Neural crest cell (in vitro differentiated cells): ENCODE measurements at places on chromosomes 13 and 19. TPM values are rescaled to one million over a fixed set of nuclear protein-coding genes. Genes with fewer than 3 reads are reported as not detected.

- H3K4me1 ChIP-seq, result peaks cover 7% of the 10 kb centered on the region
- no peak overlapping the region for H3K27ac ChIP-seq
- no peak overlapping the region for H3K4me3 ChIP-seq
- peaks cover 4% of the 10 kb centered on the region for H3K27me3 ChIP-seq
- no peaks in the 10 kb centered on the region for H3K36me3 ChIP-seq
Observed at GRCh38 chr13:59477011-59477410, 686.7 kb downstream of the DIAPH3 start.

GRCh38 chr19:46368116-46368515, 21.2 kb downstream of the PPP5C start:
- peaks cover 4% of the 10 kb centered on the region for H3K36me3 ChIP-seq
- H3K27me3 ChIP-seq, result no peaks in the 10 kb centered on the region
- DNase-seq, result no peak
- H3K4me3 ChIP-seq, result no peak overlapping the region
- no peak overlapping the region for H3K27ac ChIP-seq
- H3K4me1 ChIP-seq, result peaks cover 14% of the 10 kb centered on the region

GAPDHS gene
- not detected in 2 replicates for total RNA-seq

GRCh38 chr13:21176982-21177284, 475 bp downstream of the MRPL57 start:
- H3K4me1 ChIP-seq, result peaks cover 19% of the 10 kb centered on the region
- H3K27me3 ChIP-seq, result no peaks in the 10 kb centered on the region
- H3K27ac ChIP-seq, result peak overlapping the region; percentile 98
- peaks cover 13% of the 10 kb centered on the region for H3K36me3 ChIP-seq

RDH13 gene
- 19.9 and 20.4 TPM in 2 replicates for total RNA-seq

- no peak for DNase-seq
- H3K27ac ChIP-seq, result no peak overlapping the region
- H3K4me3 ChIP-seq, result no peak overlapping the region
- H3K4me1 ChIP-seq, result peaks cover 16% of the 10 kb centered on the region
- H3K36me3 ChIP-seq, result peaks cover 5% of the 10 kb centered on the region
- peaks cover 19% of the 10 kb centered on the region for H3K27me3 ChIP-seq
Observed at GRCh38 chr13:50847501-50847900, 4.0 kb upstream of the DLEU7 start.

DNA sequence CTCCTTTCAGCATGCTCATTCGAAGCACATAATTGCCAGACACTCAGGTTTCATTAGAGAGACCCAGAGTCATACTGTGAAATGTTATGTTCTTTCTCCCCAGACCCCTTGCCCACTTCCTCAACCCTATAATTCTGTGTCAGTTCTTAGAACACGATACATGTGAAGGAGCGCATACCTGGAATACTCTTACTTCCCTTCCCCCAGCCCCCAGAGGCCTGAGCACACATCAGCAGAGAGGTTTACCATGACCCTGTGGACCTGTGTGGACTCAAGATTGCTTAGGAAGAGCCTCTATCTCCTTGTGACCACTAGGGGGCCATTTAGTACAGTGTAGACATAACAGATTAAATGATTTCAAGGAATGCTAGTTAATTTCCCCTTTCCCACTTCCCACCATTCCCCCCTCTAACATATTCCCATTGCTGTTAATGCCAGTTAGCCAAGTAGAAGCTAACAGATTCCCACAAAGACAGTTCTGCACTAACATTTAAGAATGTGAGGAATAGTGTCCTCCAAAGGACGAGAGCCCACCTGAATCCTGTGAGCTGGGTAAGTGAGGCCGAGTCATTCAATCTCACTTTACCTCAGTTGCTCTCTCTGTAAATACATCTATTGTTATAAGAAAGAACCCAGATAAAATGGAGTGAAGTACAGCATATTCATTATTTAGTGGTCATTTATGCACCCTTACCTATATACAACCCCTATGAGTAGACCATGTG, 154.2 kb upstream of the MAB21L1 start:
- H3K4me1 ChIP-seq, result no peaks in the 10 kb centered on the region
- H3K27me3 ChIP-seq, result no peaks in the 10 kb centered on the region
- H3K4me3 ChIP-seq, result no peak overlapping the region
- H3K27ac ChIP-seq, result no peak overlapping the region

GRCh38 chr19:47020992-47021496, 1.4 kb downstream of the NPAS1 start:
- no peaks in the 10 kb centered on the region for H3K36me3 ChIP-seq
- no peak for DNase-seq
- H3K4me3 ChIP-seq, result peak overlapping the region; percentile 67
- no peak overlapping the region for H3K27ac ChIP-seq
- H3K4me1 ChIP-seq, result peaks cover 9% of the 10 kb centered on the region
- H3K27me3 ChIP-seq, result peaks cover 81% of the 10 kb centered on the region

GRCh38 chr13:101309014-101309619, 107.2 kb downstream of the NALCN start:
- H3K36me3 ChIP-seq, result no peaks in the 10 kb centered on the region
- H3K4me1 ChIP-seq, result no peaks in the 10 kb centered on the region
- no peaks in the 10 kb centered on the region for H3K27me3 ChIP-seq
- H3K27ac ChIP-seq, result no peak overlapping the region
- no peak for DNase-seq
- no peak overlapping the region for H3K4me3 ChIP-seq

GRCh38 chr19:18708452-18709231, 25.2 kb downstream of the CRTC1 start:
- no peaks in the 10 kb centered on the region for H3K36me3 ChIP-seq
- no peak overlapping the region for H3K4me3 ChIP-seq
- H3K27me3 ChIP-seq, result no peaks in the 10 kb centered on the region
- H3K4me1 ChIP-seq, result peaks cover 9% of the 10 kb centered on the region
